ENCODE measurements at places on chromosomes 16 and 17.

- DNase-seq: no peak
Observed at GRCh38 chr17:13055131-13055530, 37.3 kb upstream of the ELAC2 start.

DNA sequence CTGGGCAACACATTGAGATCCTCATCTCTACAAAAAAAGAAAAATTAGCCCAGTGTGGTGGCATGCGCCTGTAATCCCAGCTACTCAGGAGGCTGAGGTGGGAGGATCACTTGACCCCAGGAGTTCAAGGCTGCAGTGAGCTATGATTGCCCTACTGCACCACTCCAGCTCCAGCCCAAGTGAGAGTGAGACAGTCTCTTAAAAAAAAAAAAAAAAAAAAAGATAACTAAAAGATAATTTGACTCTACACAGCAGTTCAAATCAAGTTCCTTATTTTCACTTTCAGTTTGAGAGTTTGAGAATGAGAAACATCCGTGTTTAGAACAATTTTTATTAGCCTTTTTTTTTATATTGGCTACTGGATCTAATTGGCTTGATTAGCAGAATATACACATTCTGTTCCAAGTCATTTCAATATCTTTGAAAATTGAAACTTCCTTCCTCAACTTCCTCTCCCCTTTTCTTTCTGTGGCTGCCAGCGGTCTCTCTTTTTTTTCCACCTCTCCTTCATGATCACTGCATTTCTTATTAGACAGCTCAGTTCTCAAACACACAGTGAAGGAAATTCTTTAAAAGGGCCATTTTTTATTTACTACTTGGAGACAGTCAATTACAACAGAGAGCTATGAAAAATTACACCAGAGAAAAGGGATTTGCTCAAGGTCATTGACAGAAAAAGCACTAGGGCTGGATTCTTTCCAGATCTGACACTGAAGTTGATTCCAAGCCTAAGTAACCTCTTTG is 4.5 kb upstream of the ACSF2 start:
- no peak for DNase-seq

DNA sequence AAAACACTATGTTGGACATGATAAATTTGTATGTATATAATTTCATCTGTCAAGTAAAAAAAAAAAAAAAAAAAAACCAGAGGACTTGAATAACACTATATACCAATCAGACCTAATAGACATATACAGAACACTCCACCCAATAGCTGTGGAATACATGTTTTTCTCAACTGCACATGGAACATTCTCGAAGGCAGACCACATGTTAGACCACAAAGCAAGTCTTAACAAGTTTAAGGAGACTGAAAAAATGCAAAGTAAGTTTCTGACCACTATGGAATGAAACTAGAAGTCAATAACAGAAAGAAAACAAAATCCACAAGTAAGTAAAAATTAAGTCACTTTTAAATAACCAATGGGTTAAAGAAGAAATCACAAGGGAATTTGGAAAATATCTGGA is 8.4 kb upstream of the CNTNAP4 start:
- DNase-seq: no peak

DNA sequence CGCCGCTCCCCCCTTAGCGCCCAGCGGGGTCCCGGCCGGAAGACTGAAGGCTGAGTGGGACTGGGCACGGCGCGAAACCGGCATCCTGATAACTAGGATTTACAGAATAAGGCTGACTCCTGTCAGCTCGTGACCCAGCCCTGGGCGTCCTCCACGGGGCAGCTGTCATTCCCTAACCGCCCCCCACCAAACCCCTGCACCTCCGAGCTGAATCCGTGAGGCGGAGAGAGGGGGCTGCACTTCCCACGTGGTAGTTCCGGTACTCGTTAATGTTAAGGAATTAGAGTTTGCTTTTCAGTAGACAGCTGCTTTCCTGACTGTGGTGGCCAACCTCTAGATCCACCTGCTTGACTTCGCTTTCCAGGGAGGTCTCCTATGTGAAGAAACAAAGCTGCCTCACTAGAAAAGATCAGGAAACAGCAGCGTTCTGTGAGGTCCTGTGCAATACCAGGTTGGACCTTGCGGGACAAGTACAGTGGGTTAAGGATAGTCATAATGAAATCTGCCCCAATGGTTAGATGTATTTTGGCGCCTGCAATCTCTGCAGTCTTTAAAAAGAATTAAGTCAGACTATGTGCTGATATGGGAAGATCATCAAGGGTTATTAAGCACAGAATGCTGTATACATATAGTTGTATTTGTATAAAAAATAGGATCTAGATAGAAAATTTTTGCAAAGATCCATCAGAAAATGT is 1.1 kb upstream of the WBP2 start:
- no peak for DNase-seq
